Activated CD4-positive, alpha-beta T cell treated with anti-CD3 and anti-CD28 coated beads for 1 hour (primary cell): ENCODE measurements at places on chromosomes 16 and 17.
A peak's percentile ranks its signal among the peaks of the same experiment; 100 is the strongest.

- no peak for DNase-seq
Measured at GRCh38 chr16:7182510-7183109, 150.0 kb upstream of the RBFOX1 start.

DNA sequence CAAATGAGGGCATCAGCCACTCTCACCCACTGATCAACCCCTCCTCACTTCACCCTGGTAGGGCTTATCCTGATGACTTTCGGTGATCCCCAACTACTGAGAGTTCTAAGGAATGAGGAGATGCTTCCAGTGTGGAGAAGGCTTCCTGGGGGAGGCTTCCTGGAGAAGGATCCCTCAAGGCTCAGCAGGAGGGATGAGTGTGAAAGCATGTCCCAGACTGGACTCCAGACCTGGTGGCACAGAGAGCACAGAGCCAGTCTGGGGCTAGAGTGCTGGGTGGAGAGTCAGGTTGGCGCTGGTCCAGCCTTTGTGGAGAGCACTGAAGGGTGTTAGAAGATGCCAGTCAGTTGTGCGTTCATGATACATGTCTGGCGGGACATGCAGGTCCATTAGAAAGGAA is 53.7 kb downstream of the PLD6 start:
- no peak for DNase-seq

DNA sequence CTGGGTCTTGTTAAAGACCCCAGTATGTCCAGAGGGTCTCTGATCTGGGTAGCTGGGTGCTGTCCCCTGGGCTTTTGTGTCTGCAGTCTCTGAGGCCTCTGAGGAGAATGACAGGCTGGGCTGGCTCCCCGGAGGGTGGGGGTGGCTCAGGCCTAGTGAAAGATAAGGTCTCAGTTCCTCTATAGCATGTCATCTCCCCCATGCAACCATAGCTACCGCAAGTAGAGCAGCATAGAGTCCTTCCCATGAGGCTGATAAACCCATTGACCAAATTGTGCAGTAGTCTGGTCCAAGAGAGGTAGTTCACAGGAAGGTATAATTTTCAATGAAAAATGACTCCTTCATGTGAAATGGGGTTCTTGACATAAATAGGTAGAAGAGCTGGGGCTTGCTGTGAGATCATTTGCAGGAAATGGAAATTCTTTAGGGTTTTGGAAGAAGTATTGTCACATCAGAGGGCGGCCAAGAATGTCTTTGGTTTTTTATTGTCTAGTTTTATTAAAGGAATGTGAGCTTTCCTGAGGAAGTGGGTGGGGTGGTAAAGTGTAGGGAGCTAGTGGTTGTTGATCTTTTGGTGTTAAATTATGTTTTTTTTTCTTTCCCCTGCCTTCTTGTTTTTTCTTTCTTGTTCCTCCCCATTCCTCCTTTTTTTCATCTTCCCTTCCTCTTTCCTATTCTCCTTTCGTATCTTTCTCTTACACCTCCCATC is 21.0 kb downstream of the SLC7A6OS start:
- peak; percentile 30 for DNase-seq

DNA sequence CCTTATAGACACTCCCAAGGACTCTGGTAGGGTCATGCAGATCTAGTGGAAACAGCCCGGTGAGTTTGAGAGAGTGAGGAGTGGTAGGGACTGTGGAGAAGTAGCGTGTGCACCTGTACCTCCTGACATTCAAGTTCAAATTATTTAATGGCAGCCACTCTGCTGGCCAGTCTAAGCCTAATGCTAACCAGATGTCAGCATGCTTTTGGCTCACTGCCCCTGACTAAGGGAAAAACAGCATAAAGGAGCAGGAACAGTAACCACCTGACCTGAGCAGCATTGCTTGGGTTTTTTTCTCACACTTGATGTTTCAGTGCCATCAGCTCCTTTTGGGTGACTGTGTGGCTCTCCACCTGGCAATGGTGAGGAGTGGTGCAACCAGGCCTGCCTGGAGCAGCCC is 23.8 kb upstream of the SLC12A3 start:
- DNase-seq = no peak

- no peak for DNase-seq
Measured at GRCh38 chr16:52309446-52310416, 237.2 kb downstream of the TOX3 start.

- no peak for DNase-seq
Measured at GRCh38 chr17:58338454-58338840, 9.9 kb upstream of the TSPOAP1 start.

DNA sequence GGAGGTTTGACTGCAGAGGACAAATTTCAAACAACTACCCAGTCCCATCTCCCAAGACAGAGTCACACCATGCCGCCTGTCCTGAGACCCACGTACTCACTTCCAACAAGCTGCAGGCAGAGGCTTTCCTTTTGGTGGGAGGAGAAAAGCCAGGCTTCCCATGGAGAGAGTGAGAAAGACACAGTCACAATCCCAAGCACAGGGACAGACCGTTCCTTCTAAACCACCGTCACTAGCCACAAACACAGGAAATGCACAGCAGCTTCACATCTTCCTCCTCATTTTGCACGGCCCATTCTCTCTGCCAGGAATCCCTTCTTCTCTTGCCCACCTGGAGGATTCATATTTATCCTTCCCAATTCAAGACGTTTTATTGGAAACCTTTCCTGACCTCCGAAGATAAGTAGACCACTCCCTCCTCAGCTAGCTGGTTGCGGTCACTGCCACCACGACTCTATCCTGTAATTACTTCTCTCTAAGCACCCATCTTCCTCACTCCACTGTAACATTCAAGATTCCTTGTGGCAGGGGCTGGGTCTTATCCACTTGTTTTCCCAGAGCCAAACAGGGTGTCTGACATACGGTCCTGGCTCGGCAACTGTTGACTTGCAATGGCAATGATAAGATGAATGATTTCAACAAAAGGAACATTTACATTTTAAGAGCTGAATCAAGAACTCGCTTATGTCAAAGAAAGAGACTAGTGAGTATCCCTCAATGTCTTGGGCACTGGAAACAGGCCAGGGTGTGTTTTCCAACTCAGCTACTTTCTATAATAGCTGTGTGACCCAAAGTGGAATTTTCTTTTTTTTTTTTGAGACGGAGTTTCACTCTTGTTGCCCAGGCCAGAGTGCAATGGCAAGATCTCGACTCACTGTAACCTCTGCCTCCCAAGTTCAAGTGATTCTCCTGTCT is 87.6 kb downstream of the XYLT1 start:
- no peak for DNase-seq

- DNase-seq = no peak
Measured at GRCh38 chr17:28682655-28683054, 20.6 kb downstream of the SUPT6H start.

- DNase-seq = no peak
Measured at GRCh38 chr17:28882154-28882895, 15.2 kb downstream of the FLOT2 start.
